Myocyte (in vitro differentiated cells): ENCODE measurements at places on chromosomes 3 and 15.
A peak's percentile ranks its signal among the peaks of the same experiment; 100 is the strongest.

- no peak for DNase-seq
These were observed 37.9 kb downstream of the NR1I2 start for GRCh38 chr3:119819806-119820205.

DNA sequence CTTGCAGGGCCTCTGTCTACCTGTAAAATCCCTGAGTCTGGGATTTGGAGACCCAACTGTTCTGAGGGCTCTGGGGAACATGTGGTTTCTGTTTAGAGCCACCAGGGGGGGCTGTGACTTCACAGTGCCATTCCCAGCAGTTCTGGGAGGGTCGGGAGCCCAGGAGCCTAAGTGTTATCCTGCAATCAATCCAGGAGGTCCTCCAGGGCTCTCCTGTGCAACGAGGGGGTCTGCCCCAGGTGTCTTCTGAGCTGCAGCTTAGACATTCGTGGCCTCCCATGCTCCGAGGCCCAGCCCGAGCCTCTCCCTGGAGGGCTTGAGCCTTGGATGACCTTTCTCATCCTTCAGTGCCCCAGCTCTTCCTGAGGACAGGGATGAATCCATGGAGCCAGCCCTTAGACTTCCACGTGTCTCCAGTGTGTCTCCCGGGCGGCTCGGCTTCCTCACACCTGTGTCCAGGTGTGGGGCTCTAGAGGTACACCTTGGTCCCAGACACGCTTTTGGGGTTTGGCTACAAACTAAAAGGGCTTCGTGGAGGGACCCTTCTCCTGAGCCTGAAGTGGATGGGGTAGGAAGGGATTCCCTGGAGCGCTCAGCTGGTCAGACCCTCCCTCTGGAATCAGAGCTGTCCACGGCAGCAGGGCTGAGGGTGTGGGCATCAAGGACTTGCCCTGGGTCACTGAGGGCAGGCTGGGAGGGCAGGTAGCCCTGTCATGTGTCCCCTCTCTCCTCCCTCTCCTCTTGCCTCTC, 20.3 kb upstream of the ABTB1 start:
- DNase-seq: peak; percentile 71

GRCh38 chr3:14441240-14441919, 39.0 kb downstream of the SLC6A6 start:
- DNase-seq: peak; percentile 71

DNA sequence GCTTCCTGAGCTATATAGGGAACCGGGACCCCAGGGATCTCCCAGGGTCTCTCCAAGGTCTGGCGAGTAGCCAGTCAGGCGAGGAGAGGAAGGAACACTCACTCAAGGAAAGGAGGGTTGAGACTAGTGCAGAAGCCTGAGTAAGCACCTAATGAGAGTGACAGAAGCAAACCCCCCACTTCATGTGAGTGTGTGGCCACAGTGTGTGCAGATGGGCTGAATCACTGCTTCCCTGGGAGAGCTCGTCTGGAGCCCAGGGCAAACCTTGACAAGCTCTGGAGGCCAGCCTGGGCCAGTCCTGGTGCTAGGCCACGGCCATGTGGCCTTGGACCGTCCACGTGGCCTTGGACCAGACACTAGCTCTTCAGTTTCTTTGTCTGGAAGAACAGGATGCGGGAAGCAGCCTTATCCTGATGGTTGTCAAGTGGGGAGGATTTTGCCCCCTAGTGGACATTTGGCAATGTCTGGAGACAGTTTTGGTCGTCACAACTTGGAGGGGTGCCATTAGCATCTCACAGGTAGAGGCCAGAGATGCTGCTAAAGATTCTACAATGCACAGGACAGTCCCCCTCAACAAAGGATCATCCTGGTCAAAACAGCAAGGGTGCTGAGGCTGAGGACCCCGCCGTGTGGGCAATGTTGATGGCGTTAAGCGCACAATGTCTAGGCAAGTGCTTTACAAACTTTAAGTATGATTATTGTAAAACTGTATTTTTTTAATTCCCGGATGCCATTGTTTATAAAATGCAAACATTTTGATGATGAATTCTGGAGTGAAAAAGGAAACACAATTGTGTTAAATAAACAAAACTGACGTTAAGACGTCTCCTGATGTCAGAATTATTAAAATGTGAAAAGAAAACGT, 34.8 kb upstream of the CTSH start:
- peak; percentile 78 for DNase-seq

DNA sequence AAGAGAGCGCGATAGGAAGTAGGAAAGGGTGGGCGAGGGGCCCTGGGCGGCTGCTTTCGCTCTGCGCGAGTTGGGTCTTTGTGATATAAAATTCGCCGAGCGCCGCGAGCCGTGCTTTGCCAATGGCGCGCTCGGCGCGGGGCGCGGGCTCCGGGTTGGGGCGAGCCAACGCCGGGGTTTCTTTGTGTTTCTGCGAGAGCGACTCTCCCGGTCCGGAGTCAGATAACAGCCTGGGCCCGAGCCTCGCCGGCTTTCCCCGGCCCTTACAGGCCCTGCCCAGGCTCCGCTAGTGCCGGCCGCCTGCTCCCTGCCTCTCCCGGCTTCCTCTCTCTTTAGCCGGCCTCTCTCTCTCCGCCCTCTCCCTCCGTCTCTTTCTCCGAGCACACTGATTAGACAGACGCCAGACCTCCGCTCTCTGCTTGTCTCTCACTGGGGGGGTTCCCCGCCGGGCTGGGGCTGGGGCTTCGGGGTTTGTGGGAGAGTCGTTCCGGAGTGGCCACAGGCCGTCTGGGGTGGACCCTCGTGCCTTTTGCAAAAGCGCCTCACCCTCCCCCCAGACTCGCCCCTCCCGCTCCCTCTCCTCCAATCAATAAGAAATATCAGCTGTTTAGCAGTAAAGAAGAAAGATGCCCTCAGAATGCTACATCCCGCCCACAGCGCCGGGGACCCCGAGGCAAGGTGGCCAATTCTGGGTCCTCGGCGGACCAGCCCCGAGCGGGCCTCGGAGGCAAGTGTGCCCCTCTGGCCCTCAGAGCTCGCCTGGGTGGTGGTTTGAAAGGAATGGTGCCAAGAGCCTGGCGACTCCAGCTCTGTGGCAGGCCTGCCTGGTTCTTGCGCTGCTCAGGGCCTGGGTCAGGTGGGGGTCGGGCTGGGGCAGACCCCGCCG, 2.9 kb downstream of the NR2F2 start:
- peak; percentile 61 for DNase-seq

DNA sequence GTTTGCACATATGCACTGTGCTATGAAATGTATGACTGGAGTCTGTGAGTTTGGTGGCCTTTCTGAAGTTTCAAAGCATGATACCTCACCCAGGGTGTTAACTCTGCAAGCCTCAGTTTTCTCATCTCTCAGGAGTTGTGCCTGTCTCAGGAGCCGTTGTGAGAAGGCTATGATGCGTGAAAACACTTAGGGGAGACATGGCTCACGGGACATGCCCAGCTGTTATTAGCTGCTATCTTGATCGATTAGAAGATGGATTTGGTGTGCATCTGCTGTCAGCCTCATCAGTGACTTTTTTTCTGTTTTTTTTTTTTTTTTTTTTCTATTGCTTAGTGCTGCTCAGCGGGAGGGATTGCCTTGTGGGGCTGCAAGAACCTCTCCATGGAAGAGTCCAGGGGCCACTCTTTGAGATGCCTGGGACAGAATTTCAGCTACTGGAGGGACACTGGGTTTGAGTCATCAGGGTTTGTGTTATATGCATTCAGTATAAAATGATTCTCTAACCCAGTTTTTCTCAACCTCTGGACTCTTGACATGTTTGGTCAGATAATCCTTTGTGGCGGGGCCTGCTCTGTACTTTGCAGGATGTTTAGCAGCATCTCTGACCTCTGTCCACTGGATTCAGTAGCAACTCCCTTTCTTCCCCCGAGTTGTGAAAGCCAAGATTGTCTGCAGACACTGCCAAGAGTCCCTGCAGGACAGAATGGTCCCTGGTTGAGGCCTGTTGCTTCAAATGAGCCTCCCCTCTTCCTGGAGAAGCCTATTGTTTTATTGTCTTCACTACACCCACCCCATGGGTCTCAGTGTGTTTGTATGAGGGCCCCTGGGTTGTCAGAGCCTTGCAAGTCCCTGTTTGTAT, 181.4 kb downstream of the CACNA2D3 start:
- DNase-seq: no peak

DNA sequence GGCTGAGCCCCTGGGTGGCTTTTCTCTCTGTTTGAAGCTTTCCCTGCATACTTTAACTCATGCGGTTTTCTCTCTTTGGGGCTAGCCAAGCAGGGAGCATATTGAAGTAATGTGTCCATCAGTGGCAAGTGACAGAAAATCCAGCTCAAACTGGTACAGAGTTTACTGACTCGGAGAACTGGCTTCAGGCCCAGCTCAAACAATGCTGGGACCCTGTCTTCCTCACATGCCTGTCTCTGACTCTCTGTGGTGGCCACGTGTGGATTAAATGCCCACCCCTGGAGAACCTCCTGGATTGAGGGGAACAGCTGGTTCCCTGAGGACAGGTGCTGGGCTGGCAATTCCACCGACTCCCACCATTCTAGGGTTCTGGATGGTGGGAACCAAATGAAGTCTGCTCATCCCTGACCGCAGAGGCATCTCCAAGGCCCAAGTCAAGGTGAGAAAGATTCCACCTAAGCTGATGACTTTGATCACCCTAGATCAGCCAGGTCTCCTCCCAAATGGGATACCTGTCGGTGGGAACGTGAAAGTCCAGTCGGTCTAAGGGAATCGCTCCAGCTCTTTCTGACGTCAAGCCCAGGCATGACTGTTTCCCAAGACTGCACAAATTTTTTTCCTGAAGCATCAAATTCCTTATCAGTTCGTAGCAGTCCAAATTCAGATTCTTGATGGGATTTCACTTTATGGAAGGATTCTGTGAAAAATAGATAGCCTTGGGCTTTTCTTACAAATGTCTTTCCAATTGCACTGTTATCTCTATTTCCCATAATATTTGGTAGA, 16.3 kb upstream of the HDAC11 start:
- peak; percentile 77 for DNase-seq

GRCh38 chr3:49967291-49967690, 27.3 kb downstream of the RBM6 start:
- DNase-seq: no peak

DNA sequence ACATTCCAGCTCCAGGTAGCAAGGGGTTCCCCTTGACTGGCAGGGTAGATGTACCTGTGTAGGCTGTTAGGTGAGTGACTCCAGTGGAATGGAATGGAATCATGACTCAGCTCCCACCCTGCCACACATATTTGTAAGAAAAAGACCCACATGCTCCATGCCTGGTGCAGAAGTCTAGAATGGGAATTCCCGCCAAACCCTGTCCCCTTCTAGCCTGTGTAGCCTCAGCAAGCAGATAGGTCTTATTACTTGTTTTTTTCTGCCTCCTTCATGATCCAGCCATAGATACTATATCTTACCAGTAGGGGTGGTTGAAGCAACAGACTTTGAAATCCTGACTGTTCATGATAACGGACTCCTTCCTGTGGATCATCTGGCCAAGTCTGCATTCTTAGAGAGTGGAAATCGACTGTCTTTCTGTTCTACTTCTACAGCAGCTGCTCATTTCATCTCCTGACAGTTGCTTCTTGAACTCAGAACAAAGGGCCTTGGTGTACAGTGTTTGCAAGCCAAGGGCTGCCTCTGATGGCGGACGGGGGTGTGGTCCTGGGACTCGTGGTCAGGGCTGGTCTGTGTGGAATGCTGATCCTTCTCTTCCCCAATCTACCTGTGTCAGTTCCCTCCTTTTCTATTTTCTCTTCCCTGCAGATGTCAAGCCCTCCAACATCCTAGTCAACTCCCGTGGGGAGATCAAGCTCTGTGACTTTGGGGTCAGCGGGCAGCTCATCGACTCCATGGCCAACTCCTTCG, 16.3 kb downstream of the SNAPC5 start:
- no peak for DNase-seq
